ENCODE measurements at places on chromosomes 2 and 18.

GRCh38 chr2:121898483-121898882 lies 143.0 kb downstream of the TSN start:
- DNase-seq: no peak

DNA sequence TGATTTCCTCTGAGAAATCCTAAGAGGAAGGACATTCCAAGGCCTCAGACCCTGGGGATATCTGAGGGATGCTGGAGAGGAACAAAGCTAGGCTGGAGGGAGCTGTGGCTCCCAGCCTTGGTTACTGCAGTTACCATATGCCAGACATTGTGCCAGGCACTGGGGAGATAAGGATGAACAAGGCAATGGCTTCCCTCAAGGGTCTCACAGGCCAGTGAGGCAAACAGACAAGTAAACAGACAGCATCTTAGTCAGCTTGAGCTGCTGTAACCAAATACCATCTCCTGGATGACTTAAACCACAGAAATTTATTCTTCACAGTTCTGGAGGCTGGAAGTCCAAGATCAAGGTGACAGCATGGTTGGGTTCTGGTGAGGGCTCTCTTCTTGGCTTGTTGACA lies 91.8 kb downstream of the SKA1 start:
- no peak for DNase-seq

DNA sequence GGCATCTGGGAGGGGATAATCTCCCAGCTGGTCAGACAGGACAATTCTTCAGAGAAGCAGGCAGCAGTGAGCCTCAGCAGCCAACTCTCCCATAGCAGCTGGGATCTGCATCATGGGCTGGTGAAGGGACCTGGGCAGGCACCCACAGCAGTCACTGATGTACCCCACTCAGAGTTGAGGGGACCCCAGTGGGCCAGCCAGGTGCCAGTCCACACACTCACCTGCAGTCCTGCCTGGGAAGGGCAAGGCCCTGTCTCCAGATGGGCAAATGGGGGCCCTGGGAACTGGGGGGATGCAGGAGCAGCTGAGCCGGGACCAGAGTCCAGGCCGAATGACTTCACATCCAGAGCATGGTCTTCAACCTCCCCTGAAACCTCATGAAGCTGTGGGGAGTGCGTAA lies 170.4 kb downstream of the ZFP36L2 start:
- DNase-seq: no peak

DNA sequence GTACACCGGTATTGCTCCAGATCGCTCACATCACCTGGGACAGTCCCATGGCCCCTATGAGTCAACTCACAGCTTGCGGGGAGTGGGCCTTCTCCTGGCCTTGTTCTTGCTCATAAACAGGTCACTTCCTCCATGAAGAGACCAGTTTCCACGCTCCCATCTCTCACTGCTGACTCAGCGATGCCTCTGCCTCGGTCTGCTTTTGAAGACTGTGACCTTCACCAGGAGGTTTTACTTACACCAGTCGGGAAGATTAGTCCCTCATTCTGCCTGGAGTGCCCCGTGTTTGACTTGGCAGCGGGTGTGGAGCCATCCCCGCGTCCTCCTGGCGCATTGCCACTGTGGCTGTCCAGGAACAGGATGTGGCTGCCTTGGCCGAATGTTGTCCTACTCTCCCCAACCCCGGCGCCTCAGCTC lies 159.8 kb downstream of the RHBDD1 start:
- no peak for DNase-seq

GRCh38 chr2:221994926-221995325 lies 303.9 kb downstream of the PAX3 start:
- no peak for DNase-seq

DNA sequence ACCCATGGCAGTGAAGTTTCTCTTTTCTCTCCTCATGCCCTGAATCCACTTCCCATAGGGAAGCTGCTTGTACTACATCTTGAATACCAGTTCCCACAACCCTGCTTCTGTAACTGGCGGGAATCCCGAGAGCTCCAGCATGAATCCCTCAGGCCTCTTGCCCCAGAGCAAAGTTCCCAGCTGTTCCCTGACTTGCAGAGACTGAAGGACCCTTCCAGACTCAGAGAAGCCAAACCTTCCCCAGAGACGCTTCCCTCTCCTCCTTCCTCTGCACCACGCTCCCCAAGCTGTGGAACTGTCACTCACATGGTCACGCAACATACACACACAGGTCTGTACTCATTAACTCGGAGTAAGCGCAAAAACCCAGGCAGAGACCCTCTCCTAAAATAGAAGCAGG lies 26.4 kb downstream of the TRAPPC12 start:
- DNase-seq: no peak

DNA sequence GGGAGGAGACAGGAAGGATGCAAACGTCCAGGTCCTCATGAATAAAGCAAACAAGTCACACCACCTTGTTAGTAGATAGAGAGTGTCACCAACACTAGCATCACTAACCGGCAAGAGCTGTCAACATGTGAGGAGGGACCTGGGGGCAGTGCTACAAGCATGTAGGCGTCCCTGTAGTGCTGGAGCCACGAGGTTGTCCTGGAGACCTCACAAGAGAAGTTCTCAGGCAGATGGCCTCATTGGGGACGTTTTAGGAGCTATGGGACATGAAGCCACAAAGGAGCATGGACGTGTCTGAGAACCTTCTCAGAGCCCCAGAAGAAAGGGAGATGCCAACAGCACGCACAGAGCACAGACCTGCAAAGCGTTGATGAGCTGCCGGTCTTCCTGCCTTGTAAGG lies 70.0 kb downstream of the COL6A3 start:
- no peak for DNase-seq

DNA sequence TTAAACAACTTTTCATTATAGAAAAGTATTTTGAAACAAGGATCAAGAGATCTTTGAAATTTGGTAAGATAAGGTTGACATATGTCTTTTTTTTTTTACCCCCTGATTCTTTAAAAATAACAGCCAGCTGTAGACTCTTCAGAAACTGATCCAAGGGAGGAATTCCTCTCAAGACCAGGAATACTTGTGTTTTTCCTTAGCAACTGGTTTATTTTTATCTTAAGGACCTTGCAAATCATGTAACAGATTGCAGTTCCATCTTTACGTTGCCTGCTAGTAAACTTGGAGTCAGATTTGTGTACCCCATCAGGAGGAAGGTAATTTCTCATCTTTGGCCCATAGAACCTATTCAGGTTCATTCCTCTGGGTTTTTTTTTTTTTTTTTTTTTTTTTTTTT lies 71.6 kb downstream of the BOLA3 start:
- no peak for DNase-seq

DNA sequence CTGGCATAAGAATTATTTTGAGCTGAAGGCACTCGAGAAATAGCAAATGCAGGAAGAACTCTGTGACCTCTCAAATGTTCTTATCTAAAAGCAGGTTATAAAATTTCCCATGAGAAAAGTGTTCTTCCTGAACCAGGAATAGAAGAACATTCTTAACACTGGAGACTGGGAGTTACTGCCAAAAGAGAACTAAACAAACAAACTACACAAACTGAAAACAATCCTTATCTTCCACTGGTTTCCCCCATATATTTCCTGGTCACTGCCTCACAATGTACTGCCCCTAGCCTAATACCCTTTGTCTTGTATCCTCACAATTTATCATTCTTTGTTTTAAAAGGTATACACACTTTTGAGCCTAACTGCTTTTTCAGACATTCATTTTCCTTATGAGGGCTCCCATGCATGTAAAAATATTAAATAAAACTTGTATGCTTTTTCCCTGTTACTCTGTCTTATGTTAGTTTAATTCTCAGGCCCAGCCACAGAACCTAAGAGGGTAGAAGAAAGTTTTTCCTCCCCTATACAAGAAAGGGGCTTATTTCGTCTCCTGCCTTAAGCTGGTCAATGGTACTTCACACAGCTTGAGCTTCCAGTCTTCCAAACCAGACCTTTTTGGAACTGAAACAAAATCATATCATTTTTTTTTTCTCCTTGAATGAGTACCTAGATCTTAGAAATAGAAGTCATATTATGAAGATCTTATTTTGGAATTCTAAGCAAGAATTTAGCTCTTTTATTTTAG lies 110.6 kb downstream of the MSTN start:
- no peak for DNase-seq

GRCh38 chr2:979069-979928 lies 28.6 kb downstream of the SNTG2 start:
- DNase-seq: no peak

DNA sequence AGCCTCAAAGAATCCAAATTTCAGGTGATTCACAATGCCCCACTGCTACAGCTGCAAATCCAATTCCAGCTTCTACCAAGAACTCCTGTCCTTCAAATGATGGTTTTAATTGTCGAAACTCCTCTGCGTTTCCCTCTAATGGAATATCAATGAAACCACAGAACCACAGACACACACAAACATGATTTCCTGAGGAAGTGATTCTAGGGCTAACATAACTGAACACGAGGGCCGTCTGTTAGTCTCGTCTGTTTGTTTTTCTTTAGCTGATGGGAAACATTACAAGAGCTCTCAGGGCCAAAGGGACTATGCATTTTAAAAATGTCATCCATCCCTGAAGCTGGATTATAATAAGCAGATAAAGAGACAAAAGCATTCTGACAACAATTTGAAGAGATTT lies 59.4 kb downstream of the RNF152 start:
- DNase-seq: peak; percentile 72
